RKO (cell line): ENCODE measurements at places on chromosomes 5 and 9.
A peak's percentile ranks its signal among the peaks of the same experiment; 100 is the strongest.

- DNase-seq, result no peak
Observed at GRCh38 chr9:73773896-73774295, 622.2 kb downstream of the ANXA1 start.

DNA sequence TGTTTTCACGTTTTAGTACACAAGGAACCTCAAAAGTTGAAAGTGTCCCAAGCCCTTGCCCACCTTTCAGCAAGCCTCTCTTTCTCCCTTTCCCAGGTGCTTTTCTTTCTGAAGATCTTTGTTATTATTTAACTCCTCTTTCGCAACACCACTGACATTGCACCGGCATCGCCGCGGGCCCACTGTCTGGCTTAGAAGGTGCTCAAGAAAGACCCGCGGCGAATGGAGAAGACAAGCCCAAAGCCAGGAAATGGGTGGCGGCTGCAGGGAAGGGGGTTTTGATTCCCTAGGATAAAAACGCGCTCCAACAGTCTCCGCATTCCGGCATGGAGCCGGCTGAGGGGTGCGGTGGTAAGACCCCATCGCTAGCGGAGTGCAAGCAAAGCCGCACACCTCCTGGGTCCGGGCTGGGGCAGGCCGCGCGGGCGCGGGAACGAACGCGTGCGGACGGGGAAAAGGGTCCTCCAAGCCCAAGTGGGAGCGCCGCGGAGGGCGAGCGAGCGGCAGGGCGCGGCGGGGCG is 404 bp upstream of the AFAP1L1 start:
- DNase-seq, result no peak

DNA sequence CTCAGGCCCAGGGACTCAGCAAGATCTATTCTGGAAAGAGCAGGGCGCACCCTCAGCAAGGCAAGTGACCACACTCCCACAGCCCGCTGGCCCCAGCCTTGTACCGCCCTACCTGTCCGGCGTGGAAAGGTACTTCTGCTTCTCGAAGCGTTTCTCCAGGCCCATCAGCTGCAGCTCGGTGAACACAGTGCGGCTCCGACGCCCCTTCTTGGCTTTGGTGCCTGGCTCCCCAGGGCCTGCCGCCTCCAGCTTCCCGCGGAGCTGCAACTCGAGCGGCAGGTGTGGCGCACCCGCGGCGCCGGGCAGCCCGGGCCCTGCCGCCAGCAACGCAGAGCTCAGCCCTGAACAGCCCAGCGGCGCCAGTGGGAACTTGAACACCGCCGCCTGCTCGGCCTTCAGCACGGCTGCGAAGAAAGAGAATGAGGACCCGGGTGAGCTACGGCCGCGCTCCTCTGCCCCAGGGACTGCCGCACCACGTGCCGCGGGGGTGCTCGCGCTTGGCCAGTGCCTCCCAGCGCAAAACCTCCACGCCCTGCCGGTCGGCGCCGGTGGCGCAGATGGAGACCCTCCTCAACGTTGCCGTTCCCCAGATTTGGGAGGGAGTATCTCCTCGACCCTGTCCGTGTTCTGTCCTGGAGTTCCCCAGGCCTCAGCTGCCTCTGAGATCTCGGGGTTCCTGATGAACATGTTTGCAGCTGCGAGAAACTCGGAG is 2.2 kb downstream of the BARX1 start:
- DNase-seq, result no peak

DNA sequence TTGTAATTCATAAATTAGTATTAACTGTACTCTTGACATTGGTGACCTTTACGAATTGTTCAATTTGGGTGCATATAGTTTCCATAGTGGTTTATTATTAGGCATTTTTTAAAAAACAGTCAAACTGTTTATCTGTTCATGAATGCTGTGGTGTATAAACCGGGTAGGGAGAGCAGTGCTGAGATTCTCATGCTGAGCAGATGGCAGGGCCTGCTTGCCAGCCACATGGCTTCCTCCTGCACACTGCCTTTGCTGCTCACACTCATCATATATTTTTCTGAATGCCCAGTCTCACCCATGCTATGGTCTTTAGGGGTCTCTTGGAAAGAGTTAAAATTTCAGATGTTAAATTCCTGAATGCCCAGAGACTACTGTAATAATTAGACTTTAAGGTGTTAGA is 40.8 kb downstream of the NNT start:
- no peak for DNase-seq

DNA sequence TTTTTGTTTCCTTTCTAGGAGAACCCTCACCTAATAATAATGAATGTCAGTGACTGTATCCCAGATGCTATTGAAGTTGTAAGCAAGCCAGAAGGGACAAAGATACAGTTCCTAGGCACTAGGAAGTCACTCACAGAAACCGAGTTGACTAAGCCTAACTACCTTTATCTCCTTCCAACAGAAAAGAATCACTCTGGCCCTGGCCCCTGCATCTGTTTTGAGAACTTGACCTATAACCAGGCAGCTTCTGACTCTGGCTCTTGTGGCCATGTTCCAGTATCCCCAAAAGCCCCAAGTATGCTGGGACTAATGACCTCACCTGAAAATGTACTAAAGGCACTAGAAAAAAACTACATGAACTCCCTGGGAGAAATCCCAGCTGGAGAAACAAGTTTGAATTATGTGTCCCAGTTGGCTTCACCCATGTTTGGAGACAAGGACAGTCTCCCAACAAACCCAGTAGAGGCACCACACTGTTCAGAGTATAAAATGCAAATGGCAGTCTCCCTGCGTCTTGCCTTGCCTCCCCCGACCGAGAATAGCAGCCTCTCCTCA is 87.1 kb downstream of the OSMR start:
- DNase-seq, result no peak

GRCh38 chr5:91359962-91360609 is 23.0 kb downstream of the ARRDC3 start:
- DNase-seq, result no peak

- DNase-seq, result peak; percentile 65
Observed at GRCh38 chr9:113186137-113186755, 34.8 kb downstream of the FKBP15 start.

GRCh38 chr5:83035373-83036100 is 41.7 kb downstream of the TMEM167A start:
- DNase-seq, result no peak

DNA sequence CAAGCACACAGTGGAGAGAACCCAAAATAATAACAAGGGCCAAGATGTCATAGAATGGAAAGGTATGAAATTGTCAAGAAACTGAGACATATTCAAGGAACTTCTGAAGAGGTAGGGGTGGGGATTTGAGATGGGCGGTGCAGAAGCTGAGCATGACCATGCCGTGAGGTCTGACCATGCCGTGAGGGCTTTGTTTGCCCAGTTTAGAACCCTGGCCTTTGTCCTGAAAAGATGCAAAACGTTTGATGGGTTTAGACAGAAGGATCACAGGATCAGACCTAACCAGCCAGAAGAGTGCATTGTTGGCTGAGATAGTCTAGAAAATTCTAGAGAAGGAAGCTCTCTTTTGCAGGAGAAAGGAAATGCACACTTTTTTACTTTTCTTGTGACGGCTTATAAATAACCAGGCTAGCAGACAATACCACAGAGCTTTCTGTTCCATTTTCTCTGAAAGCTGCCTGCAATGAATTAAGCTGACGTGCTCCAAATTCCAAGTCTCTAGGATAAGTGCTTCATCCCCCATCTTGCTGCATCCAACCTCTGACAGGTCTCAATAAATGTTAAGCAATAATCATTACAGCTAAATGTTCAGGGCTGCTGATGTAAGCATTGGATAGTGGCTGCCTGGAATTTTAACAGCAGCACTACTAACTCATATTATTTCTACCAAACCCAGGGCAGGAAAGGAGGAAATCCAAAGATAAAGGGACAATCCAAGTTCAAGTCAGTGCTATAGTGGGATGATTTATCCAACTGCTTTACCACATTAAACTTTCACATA is 110.9 kb upstream of the IL6ST start:
- DNase-seq, result no peak

DNA sequence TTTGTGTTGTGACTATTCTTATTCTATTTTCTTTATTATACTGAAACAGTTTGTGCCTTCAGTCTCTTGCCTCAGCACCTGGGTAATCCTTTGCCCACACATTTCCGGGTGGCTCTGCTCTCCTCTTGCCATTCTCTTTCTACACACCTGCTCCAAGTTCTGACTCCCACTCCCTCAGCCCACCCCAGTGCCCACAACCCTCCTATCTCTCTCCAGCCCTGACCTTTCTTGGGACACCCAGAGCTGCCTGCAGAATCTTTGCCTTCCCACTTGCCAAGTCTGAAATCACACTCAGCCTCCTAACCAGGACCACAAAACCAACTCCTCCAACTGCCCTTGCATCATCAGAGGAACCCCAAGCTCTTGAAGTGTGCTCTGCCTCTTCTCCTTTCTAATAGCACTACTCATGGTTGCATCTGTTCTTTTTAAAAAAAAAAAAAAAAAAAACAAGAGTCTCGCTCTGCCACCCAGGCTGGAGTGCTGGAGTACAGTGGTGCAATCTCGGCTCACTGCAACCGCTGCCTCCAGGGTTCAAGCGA is 4.1 kb downstream of the SWI5 start:
- no peak for DNase-seq

DNA sequence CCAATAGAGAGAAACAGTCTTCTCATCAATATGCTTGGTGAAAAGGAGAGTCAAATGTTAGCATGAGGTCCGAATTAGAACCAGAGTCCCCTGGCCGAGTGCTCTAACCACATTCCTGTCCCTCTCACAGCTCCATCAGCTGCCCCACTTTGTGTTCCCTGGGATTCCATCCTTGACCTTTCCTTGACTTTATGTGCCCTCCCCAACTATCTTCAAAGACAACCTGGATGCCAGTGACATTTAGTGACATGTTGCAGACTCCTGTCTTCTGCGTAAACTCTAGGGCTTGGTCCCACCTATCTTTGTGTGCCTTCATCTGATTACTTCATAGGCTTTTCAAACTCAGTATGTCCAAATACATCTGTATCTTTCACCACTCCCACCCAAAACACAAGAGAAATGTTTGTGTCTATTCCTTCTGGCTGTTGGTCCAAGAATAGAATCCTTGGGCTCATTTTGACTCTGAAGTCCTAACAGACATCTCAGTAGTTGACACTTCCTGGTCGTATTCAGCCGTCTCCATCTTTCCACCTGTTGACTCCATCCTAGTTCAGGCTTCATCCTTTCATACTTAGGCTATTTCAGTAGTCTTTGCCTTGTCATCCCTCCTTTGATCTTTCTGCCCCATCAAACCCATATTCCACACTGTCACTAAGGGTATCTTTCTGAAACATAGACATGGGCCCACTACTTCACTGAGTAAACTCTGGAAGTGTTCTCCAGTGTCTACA is 101.4 kb upstream of the CD180 start:
- no peak for DNase-seq

DNA sequence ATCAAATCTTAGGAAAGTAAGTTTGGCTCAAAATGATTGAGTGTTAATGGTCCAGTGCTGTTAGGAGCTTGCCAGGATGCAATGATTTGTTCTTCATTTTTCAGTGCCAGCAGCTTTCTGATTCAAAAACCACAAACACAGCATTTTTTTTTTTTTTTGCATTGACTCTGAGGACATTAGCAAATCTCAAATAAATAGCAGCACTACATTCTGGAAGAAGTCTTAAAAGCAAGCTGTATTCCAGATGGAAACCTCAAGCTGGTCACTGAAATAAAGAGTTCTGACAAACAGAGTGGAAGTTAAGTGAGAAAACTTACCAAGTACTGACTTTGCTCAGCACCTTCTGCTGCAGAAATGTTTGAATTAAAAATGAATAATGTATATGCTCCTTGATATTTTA is 1653.1 kb upstream of the CDH9 start:
- DNase-seq, result no peak

- DNase-seq, result peak; percentile 67
Observed at GRCh38 chr5:40223884-40224402, 455.8 kb upstream of the PTGER4 start.

DNA sequence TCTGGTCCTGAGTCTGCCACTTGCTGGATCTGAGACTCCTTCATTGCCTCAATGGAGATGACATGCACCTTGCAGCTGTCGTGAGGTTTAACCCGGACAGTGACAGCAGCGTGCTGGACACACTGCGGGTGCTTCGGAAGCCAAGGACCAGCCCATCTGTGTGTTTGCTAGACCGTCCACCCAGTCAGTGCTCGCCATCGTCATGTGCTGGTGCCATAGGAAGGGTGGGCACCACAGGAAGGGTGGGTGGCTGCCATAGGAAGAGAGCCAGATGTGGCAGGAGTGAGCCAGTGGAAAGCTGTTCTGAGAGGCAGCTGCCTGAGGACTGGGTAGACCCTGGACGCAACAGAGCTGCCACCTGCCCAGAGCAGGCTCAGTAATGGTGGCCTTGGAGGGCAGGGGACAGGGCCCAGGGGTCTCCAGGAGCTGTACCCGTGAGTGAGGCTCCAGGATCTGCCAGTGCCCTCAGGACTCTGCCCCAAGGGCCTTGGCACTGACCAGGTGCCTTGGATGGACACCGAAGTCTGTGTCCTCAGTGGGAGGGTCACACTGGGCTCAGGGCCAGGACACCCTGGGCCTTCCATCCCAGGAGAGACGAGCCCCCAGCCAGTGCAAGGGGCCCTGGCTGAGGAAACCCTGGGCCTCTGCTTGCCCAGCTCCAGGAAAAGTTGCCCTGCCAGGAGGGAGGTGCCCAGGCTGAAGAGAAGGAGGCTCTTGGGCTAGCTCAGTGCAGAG is 21.8 kb downstream of the FLT4 start:
- DNase-seq, result no peak

DNA sequence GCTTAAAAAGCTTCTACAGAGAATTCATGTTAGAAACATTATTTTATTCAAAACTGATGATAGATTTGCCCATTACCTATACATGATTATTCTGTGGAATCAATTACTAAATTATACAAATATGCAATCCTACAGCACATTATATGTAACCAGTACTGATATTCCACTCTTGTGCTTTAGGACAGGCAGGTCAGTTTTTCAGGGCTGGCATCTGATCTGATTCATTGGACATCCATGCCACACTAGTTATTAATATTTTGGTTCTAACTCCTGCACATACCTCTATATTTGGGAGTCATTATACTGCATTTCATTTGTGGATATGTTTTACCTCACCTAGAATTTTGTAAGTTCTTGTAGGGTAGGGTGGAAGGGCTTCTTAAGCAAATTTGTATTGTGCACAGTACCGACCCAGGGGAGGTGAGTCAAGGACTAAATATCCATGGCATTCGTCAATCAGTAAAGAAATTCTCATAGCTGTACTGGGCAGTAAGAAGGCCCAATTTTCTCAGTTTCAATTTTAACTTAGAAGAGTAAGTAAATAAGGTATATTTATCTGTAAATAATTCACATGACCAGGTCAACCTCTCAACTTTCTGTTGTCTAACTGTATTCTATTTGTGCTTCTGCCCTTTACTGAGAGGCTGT is 33.5 kb downstream of the ELOVL7 start:
- DNase-seq, result no peak

DNA sequence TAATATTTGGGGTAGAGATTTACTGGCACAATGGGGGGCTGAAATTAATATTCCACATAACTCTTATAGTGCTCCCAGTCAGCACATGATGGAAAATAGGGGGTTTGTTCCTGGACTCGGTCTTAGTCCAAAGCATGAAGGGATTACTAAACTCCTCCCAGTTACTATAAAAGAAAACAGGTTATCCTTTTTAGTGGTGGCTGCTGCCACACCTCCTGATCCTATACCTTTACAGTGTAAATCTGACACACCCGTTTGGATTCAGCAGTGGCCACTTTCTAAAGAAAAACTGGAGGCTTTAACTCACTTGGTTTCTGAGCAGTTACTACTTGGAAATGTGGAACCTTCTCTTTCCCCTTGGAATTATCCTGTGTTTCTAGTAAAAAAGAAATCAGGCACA is 572.9 kb upstream of the PTGER4 start:
- DNase-seq, result no peak
